Activated T-cell treated with anti-CD3 and anti-CD28 coated beads, Interleukin-2, amount 50 U/mL, for 72 hours (primary cell): ENCODE measurements at places on chromosomes 11 and 22. TPM values are rescaled to one million over a fixed set of nuclear protein-coding genes. Genes with fewer than 3 reads are reported as not detected.

The UPK3A gene
- total RNA-seq = not detected

The TREH gene
- total RNA-seq = not detected

The OR8D1 gene
- total RNA-seq = not detected

DNA sequence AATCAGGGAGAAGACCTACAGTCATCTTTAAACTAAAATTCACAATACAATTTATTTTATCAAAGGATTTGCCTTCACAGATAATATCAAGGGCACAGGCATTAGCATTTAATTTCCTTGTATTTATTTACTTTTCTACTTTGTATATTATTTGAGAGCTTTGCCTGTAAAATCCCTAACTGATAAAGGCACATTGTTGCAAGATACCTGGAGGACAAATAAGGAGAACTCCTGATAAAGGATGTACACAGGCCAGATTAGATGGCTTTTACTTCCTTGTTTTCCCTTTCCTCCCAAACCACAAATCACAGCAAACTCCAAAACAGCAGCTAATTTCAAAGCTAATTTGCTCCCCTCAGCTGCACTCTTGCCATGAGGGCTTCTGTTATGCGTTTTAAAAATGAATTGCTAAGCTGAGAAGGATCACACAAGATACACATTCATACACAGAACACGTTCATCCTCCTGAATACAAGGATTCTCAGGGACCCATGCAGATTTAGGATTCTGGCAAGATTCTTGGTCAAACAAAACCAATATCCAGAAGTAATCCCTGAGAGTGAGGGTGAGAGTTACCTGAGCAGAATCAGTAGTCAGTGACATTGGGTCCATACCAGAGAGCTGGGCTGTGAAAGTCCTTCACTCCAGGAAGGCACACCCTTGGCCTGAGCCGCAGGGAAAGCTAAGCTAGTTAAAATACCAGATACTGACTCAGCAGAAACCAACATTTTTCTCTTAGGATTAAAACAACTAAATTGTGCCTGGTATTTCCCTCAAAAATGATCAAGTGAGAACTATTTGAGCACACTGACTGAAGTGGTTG lies 100.3 kb upstream of the CLPB start:
- no peak overlapping the region for H3K4me3 ChIP-seq
- DNase-seq = no peak
- H3K4me1 ChIP-seq = peaks cover 5% of the 10 kb centered on the region
- peaks cover 31% of the 10 kb centered on the region for H3K27me3 ChIP-seq
- no peaks in the 10 kb centered on the region for H3K36me3 ChIP-seq

DNA sequence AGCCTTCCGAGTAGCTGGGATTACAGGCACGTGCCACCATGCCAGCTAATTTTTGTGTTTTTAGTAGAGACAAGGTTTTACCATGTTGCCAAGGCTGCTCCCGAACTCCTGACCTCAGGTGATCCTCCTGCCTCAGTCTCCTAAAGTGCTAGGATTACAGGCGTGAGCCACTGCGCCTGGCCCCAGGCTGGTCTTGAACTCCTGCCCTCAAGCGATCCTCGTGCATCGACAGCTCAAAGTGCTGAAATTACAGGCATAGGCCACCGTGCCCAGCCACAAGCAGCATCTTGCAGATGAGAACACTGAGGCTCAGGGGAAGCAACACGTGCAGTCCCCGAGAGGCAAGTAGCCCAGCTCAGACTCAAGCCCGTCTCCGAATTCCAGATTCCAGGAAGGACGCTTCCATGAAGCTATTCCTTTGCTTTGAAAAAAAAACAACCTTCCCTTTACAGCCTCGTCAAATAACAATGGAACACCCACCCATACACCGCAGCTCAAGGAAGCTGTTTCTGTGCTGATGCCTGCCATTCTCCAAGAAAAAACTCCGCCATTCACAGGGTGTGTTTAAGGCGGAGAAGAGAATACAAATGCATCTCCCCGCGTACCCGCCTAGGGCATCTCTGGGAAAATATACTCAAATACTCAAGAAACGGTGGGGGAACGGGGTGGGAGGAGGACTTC lies 34.5 kb upstream of the PDGFB start:
- no peak overlapping the region for H3K27ac ChIP-seq
- DNase-seq = no peak
- no peaks in the 10 kb centered on the region for H3K4me1 ChIP-seq
- no peaks in the 10 kb centered on the region for H3K36me3 ChIP-seq
